ENCODE measurements at places on chromosomes 6 and 20.
A peak's percentile ranks its signal among the peaks of the same experiment; 100 is the strongest.

DNA sequence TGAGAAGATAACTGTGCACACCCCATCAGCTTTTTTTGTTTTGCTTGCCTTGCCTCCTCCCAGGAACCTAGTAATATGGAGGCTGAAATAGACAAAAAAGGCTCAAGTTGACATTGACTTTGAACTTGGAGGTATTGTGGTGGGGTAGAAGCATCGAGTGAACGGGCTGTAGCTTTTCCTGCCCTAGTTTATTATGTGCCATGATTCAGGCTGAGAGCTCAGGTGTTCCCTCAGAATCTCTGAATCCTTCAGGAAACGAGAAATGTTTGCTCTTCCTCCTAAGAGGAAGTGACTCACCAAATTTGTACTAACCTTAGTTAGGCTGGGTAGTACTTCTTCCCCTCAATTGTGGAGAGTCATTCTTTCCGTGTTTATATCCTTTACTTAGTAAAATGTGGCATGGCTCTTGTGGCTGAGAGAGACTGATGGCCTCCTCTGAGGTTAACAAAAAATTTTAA is 98.8 kb downstream of the SASH1 start:
- no peak for DNase-seq

GRCh38 chr20:15179381-15179780 is 842.0 kb upstream of the FLRT3 start:
- DNase-seq: no peak

- no peak for DNase-seq
Observed at GRCh38 chr6:53845280-53846195, 50.7 kb downstream of the LRRC1 start.

GRCh38 chr6:131685266-131685780 is 15.9 kb downstream of the OR2A4 start:
- no peak for DNase-seq

DNA sequence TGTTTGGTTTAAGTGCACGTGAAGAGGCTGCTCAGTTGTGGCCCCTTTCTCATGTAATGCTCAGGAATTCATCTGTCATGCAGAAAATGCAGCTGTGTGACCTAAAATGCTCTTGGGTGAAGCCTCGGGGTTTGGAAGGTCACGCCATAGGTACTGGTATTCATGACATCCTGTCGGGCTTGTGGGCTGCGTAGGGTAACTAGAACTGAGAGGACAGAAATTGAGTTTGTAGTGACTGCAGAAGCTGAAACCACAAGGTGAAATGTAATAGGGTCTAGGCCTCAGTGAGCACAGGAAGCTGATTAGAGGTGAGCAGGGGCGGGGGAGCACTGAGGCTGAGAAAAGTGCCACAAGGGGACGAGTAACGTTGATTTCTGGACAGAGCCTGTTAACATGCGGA is 128.8 kb downstream of the SOBP start:
- DNase-seq: no peak

DNA sequence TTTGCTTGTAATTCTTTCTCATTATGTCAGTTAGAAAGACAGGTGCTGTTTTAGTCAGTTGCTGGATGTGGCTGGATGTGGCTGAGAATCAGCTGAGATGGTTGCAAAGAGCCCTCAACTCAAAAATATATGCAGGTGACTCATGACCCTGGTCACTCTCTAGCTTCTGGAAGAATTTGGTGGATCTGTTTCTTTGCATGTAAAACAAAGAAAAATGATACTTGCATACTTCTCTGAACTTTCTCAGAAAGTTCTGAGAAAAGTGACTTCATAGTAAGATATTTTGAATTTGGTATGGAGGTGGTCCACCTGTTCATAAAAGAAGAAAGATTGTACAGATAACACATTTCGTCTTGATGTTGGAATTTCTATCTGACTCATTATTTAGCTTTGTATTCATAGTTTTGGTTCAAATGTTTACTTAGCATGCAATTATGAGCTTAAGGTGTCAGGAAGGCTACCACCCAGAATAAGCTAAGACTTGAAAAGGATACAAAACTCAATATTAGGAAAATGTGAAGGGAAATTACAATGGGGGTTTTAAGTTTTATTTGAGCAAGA is 163.2 kb upstream of the OLIG3 start:
- DNase-seq: no peak

DNA sequence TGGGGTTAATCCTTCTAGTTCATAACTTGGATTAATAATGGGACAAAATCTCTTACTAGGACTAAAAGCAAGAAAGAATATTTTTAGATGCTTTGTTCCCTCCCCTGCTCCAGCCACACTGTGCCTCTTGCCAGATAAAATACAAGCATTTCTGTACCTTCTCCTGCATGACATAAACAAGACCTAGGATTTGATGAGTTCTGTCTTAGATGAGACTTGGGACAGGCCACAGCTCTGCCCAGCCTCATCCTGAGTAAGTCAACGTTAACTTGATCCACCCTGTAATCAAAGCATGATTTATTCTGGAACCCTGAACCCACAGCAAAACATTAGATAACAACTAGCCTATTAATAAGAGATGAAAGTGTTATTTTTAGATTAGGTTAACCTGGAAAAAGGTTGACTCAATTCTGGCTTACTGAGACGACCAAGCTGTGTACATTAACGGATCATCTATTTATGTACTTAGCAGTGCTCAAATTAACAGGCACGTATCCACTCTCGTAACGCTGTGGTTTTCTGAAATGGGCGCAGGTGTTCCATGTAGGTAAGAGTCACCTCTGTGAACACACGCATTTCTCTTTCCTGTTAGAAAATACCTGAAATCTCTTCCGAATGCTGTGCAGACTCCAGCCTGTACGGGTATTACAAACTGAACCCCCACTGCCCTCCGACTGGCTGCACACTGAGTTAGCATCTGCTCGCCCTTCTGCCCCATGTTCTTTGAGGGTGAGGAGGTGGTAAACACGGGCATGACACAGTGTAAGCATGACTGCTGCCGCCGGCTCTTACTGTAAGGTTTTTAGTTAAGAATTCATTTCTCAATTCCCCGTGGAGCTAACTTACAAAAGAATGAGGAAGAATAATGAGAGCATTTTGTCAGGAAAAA is 132.1 kb upstream of the FOXQ1 start:
- no peak for DNase-seq

GRCh38 chr6:24004659-24005058 is 121.4 kb upstream of the NRSN1 start:
- no peak for DNase-seq

DNA sequence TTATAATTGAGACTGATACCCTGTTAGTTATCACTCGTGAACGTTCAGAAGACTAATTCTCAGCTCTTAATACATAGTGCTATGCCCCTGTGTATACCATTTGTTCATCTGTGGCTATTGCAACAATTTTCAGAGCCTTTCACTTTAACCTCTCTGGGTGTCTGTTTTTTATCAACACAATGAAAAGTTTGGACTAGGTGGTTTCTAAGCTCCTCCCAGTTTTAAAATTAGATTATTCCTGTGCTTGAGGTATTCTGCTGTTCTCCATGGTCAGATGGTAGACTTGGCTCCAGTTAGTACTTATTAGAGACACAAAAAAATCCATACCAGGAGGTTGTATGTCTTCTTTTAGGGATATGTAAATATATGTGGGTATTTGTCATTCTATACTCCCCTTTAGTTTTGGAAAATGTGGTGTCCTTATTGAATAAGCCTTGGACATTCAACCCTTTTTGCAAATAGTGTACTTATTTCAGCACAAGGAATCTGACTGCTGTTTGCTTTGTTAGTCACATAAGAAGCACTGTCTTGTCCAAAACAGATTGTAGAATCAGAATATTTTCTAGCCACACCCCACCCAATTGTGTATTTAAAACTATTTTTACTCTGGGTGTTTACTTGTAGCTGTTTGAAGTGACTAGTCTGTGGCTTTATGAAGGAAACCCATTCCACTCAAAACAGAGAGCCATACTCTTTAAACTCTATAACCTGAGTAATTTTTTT is 2.0 kb upstream of the COL10A1 start:
- no peak for DNase-seq

DNA sequence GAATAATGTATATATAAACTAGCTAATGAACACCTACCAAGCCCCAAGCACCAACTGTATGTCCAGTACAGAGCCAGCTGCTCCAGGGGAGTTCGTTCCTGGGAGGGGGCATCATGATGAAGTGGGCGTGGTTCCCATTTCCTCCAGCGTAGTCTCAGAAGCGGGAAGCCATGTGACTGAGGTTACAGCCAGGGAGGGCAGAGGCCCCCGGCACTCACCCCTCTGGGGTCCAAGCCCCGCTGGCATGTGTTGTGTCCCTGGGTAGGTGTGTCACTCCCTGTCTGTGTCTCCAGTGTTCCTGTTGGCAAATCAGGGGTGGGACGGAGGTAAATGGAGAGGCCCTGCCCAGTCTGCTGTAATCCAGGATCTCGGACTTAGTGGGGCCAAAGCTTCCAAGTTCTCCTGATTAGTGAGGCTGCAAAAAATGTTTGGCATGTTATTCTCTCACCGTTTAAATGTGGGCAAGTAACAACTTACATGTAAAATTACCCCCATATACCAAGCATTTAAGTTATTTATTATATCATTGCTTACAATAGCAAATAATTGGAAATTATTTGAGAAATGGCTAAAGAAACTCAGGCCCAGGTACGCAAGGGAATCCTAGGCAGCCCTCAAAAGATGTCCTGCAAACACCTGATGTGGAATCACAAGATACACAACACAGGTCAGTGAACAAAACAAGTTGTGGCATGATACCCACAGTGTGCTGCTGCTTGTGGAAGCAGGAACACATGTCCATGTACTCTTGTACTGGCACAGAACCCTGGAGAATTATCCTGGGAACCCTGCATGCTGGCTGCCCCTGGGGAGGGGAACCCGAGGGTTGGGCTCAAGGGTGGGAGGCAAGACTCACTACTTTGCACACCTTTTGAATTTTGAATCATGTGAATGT is 22.2 kb downstream of the FAM110A start:
- DNase-seq: no peak

GRCh38 chr6:139338795-139339194 is 35.7 kb downstream of the CITED2 start:
- no peak for DNase-seq

- DNase-seq: no peak
Observed at GRCh38 chr20:11013801-11014200, 340.0 kb upstream of the JAG1 start.

DNA sequence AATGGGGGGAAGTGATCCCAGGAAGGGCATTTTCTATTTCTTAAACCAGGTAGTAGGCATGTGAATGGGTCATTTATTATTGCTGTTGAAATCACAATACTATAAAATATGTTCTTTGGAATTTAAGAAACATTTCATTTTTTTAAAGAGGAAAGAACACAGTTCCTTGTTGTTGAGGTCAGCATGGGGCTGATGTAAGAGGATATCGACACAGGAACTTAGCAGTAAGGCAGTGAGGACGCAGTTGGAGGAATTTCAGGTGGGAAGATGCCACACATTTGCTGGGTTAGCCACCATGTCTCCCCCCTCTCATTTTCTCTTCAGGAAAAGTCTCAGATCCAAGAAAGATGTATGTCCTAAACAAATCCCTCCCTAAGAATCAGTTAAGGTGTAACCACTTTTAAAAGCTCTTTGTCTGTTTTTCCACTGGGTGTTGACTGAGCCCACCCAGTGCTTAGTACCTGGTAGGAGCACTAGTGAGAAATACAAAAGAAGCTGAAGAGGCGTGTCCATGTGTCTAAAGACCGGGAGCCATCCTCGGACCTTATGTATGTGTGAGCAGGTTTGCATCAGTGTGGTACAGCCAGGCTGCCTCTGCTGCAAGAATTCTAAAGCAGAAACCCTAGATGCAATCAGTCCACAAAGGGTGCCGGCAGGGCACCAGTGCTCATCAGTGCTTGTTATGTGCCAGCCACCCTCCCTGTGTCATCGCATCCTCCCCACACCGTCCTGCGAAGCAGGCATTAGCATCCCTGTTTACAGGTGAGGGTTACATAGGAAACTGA is 98.9 kb downstream of the TCP11 start:
- peak; percentile 37 for DNase-seq

GRCh38 chr6:33207552-33208090 is 679 bp upstream of the RING1 start:
- peak; percentile 57 for DNase-seq

DNA sequence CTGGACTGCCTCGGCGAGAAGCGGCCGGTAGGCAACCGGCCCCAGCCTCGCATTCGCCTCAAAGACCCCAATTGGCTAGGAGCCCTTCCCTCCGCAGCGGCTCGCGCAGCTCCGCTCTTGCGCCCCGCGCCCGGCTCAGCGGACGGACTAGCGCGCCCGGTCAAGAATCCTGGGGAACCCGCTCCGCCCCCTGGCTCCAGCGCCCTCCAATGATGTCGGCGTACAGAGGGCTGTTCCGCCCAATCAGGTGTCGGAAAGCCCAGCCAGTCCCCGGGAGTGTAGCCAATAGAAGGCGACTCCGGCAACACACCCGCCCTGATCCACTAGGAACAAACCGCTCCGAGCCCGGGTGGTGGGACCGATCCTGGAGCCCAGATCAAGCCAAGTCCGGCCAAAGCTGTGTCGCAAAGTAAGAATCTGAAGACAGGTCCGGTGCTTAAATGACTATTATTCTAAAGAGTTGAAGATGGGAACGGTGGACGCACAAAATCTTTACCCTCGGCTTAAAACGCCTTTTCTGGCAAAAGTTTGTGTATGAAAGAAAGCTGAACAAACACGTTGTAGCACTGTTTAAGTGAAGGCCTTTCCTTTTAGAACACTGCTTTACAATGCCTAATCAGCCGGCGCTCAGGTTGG is 132.2 kb downstream of the OGFRL1 start:
- peak; percentile 96 for DNase-seq

GRCh38 chr20:18541741-18542140 is 25.5 kb upstream of the SMIM26 start:
- no peak for DNase-seq

DNA sequence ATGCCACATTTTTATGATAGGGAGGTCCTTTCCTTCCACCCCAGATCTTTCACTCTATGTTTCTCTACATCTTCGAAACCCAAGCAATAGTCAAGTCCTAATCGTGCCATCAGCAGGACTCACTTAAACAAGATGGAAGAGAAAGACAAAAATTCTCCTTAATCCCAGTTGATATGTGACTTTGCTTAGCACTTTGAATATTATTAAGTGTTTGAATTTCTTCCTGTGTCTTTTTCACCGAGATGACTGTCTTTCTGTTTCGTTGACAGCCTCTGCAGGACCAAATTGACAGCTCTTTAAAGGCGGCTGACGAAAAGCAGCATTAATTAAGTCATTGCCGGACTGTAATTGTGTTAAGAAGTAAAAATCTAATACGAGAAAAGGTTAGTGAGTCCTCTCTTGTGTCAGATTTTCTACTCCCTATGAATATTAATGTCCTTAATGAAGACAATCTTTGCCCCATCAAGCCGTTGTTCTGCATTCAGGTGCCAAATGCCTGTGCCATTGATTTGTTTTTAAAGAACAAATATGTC is 208.8 kb upstream of the TSHZ2 start:
- DNase-seq: no peak

GRCh38 chr6:133632206-133632605 is 256.7 kb upstream of the TCF21 start:
- DNase-seq: no peak

Measured in tibial artery (tissue), 4 donors.